Anterior cingulate cortex (tissue), 58 donors: ENCODE measurements at places on chromosomes 1 and 21.

DNA sequence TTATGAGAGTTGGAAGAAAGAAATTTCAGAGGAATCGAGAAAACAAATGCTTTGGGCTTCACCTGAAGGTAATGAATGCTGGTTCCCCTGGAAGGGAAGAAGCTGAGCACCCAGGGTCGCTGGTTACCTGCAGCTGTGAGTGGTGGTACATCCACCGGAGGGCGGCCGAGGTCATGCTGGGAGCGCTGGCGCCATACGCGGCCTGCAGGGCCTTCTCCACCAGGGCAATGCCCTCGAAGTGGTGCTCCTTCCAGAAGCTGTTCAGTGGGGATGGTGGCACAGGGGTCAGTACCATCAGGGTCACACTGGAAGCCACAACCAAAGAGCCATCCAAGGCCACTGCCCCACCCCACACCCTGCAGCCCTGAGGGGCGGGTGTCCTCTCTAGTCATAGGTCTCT, 16.8 kb downstream of the MRTO4 start:
- DNase-seq: no peak

DNA sequence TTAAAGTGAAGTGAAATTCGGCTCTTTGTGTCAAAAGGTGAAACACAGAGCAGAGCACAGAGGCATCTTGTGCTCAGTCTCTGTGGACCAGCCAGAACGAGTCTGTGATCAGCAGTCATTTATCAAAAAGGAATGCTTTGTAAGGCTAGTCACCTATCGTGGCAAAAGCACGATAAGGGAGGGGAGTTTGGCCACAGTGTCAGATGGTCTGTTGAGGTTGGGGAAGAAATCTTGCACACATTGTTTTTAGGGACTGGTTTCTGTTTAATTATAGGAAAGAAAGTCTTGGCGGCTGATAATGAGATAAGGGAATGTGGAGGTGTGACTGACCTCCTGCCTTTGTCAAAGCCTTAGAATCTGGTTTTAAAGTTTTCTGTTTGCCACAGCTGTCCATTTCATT, 58.2 kb upstream of the KIAA1614 start:
- no peak for DNase-seq

DNA sequence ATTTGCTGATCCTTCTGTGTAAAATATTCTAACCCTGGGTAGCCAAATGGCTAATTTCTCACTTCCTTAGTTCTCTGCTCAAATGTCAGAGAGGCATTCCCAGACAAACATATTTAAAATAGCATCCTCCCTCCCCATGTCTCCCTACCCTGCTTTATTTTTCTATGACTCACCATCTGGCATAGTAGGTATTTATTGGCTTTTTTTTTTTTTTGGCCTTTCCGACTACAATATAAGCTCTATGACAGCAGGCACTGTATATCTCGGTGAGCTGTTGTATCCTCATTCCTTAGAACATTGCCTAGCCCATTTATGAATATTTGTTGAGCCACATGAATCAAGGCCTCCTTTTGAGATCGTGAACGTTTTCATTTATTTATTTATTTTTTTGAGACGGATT, 1.5 kb upstream of the NEK7 start:
- DNase-seq: no peak

GRCh38 chr1:14689996-14690615, 91.6 kb downstream of the KAZN start:
- DNase-seq: no peak

- DNase-seq: no peak
Measured at GRCh38 chr21:36254106-36254941, 65.7 kb upstream of the MORC3 start.

GRCh38 chr1:230351514-230351913, 74.6 kb downstream of the PGBD5 start:
- DNase-seq: no peak

DNA sequence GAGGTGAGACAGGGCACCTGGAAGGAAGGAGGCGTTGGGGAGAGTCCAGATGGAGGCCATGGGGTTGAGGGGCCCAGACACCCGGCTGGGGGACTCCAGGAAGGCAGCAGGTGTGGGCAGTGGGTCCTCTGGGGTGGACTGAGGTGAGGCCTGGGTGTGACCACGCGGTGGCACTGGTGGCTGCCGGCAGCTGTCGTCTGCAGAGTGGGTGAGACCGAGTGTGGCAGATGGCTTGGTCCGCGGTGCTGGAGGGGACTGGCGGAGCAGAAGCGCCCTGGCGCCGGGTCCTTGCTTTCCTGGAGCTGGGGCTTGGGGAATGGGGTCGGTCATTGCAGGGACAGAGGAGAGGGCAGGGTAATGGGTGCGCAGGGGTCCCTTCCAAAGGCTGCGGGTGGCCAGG, 12.5 kb downstream of the AGRN start:
- DNase-seq: peak; percentile 49

GRCh38 chr1:226647719-226648118, 91.4 kb downstream of the ITPKB start:
- DNase-seq: no peak

GRCh38 chr1:147635342-147635741, 35.0 kb downstream of the ACP6 start:
- no peak for DNase-seq

GRCh38 chr1:91826248-91826647, 59.7 kb downstream of the TGFBR3 start:
- no peak for DNase-seq
